NCI-H460 (cell line): ENCODE measurements at places on chromosomes 7 and 10.
A peak's percentile ranks its signal among the peaks of the same experiment; 100 is the strongest.

- no peak for DNase-seq
These were observed 226.0 kb downstream of the TCF7L2 start for GRCh38 chr10:113175756-113176651.

DNA sequence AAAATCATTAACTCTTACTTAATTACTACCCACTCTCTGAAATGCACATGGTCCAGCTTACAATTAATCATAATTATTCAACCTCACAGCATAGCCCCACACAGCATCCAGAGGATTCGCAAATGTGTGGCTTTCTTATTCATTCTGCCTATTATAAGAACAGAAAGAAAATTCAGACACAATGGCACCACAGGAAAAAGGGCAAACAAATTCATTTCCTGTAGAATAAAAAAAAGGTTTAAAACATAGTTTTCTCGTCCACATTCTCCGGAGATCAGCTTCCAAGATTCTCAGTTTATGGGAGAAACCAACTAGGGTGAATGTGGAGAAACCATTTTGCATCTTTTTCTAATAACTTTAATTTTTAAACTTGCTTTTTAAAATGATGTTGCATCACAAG, 201.6 kb downstream of the PARD3 start:
- DNase-seq = no peak

DNA sequence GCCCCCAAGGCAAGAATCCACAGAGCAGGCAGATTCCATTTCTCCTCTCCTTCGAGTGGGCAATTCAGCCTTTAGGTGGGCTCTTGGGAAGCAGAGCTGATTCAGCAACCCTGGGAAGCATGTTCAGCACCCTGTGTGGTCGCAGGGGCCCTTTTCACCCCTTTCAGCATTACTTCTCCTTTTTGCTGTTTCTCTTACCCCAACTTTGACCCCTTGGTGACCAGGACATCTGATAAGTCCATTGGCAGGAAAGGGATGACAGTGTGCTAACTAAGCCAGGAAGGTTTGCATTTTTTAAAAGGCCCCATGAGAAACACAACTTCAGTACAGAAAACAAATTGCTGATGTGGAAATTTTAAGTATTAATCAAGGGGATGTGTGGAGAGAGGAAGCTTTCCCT, 283.7 kb upstream of the NRP1 start:
- DNase-seq = no peak

- peak; percentile 62 for DNase-seq
These were observed 86.2 kb downstream of the HIBADH start for GRCh38 chr7:27576360-27576944.

DNA sequence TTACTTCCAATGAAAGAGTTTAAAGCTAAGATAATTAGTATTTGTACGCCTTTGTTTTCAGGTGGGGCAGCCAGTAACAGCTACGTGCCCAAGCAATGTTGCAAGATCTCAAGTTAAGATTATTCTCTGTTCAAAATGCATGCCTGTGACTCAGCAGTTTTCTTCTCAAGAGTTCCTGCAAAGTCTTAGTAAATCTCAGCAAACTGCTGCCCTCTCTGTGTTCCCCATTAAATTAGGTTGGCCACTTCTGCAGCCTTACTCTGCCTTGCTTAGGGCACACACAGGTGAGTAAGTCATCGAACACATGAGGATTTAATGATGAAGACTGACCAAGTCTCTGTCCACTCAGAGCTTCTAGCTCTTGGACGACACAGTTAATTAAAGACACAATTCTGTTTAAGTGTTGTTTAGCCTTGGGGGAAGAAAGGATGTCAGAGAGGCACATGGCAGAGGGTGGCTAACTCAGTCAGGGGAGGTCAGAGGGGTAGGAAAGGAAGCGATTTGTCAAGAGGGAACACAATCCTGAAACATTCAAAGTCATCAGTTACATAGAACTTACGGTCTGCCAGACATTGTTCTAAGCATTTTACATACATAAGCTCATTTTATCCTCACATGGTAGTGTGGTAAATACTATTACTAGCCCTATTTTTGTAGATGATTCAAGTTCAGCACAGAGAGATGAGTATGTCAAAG, 20.2 kb upstream of the SLC35G1 start:
- peak; percentile 72 for DNase-seq

- no peak for DNase-seq
These were observed 61.2 kb upstream of the MEOX2 start for GRCh38 chr7:15747712-15748111.

GRCh38 chr10:45441239-45442190, 67.5 kb downstream of the ALOX5 start:
- DNase-seq = no peak

- peak; percentile 28 for DNase-seq
These were observed 79.3 kb downstream of the INSYN2A start for GRCh38 chr10:127117125-127117524.

DNA sequence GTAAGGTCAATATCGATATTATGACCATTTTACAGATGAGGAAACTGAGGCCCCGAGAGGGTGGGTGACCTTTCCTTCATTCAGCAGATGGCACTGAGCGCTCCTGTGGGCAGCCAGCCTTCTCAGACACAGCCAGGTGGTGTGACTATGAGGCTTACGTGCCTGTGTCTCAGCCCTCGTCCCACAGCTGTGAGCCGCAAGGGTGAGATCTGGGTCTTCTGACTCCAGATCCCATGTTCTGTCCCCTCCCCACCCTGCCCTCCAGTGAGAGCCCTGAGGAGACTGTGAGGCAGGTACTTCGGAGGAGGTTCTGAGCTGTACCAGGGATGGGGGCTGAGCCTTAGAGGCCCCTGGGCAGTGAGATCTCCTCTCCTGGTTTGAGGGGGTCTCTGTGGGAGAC, 613.8 kb upstream of the FOXK1 start:
- no peak for DNase-seq

- DNase-seq = no peak
These were observed 215.8 kb downstream of the SKAP2 start for GRCh38 chr7:26648554-26648953.

DNA sequence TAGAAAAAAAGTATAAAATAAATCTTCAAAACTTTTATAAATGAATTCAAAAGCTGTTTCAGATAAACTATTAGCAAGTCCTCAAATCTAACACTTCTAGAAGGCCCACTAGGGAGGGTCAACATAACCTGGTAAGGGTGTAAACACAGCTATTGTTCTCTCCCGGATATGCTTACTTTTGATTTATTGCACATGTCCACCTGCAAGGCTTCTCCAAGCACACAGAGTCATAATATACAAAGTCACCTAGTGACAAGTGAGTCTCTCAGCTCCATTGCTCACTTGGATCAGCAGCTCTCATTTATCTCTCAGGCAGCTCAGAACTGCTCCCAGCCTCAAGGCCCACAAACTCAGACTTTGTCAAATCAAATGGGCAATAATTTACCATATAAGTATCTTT, 44.0 kb upstream of the COL1A2 start:
- DNase-seq = no peak

DNA sequence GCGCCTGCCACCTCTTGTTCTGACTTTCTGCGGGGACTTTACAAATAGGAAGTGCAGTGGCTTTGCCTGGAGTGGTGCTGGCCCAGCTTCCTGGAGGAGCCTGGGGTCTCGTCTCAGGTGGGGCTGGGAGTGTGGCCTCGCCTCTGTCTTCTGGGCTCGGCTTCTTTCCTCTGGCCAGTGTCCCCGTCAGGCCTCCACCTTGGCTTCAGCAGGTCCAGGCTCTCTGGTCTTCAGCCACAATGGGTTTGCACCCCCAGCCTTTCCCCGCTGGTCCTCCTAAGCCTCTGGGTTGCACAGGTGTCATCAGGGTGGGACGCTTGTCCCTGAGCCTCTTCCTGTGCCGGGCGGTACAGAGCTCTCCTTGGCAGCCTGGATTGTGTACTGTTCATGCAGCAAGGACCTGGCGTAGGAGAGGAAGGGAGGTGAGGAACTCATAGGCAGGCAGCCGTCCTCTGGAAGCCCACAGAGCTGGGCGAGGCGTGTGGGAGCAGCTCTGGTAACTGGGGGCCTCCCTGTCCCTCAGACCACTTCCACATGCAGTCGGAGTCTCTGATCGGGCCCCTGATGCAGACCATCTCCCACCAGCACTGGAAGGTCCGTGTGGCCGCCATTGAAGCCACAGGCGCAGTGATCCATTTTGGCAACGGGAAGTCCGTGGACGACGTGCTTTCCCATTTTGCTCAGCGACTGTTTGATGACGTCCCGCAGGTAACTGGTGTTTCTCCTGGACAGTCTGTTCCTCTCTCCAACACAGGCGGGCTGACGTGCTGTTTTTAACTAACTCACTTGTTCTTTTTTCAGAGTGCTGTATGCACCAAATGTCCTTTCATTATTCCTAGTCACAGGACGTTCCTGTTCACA, 2.3 kb upstream of the PRKAR1B start:
- no peak for DNase-seq

DNA sequence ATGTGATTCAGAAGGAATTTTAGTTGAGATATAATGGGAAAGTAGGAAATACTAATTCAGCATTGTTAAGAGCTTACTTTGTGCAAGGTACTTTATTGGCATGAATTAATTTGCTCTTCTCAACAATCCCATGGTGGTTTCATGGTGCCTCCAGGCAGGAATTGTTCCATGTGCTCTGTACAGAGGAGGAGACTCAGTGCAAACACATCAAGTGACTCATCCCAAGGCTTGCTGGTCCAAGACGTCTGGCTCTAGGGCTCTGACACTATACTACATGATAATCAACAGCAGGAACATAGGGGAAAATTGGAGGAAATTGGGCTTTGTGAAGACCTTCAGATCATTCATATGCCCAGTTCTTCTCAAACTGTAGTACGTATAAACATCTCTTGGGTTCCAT, 66.5 kb upstream of the PRKG1 start:
- no peak for DNase-seq

DNA sequence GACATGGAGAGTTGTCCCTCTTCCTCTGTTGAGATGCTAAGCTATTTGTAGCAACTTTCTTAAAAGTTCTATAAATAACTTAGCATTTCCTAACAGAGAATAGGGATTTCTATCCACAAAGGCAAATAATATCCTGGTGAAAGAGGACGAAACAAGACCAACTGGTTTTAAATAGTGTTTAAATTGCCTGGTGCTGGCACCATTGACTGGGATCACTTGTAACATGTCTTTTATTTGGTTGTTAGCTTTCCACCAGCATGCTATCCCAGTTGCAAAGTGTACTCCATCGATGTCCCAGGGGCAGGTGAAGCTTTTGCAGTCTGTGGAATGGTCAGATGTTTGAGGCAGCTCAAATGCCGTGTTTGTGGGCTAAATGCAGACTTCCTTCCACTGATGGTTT, 3.7 kb downstream of the SUFU start:
- DNase-seq = no peak

DNA sequence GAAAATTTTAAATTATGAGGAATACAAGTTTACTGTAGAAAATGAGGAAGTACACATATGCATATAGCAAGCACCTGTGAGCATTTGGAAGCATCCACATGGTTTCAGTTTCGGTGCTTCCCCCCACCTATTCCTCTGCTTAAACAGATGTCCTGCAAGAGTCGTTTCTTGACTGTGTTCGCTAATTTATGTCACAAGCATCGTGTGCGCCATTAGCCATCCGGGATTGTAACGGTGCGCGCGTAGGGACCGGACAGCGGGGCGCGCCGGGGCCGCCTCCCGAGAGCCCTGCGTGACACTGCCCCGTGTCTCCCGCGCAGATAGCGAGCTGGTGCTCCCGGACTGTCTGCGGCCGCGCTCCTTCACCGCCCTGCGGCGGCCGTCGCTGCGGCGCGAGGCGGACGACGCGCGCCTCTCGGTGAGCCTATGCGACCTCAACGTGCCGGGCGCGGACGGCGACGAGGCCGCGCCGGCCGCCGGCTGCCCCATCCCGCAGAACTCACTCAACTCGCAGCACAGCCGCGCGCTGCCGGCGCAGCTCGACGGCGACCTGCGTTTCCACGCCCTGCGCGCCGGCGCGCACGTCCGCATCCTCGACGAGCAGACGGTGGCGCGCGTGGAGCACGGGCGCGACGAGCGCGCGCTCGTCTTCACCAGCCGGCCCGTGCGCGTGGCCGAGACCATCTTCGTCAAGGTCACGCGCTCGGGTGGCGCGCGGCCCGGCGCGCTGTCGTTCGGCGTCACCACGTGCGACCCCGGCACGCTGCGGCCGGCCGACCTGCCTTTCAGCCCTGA, 90.9 kb downstream of the NEURL1 start:
- DNase-seq = no peak

DNA sequence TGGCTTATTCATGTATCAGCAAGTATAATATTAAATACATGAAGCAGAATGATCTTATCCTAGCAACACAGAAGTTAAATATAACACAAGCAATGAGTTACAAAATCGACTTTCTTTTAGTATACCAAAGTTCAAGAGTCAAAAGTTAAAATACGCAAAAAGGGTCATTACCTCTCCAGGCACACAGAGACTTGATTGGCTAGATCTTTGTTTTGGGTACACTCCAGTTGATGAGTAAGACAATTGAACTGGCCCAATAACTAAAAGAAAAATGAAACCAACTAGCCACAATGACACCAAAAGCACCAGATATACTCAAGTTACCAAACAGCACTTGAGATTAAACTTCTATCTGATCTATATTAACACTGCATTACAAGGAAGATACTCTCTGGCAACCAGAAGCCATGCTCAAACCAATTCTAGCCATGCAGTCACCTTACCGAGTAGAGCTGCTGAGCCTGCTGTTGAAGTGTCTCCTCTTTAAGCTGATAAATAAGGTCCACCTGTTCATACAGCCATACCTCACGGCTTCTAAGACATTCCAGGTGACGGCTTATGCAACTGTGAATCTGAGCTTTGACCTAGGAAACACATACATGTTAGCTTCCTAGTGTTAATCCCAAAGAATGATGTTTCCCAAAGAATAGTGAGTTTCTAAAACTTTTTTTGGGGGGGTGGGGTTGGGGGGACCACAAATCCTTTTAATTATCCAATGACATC, 15.6 kb downstream of the NCOA4 start:
- DNase-seq = no peak

- DNase-seq = no peak
These were observed 229.7 kb downstream of the ELMO1 start for GRCh38 chr7:37218956-37219355.

DNA sequence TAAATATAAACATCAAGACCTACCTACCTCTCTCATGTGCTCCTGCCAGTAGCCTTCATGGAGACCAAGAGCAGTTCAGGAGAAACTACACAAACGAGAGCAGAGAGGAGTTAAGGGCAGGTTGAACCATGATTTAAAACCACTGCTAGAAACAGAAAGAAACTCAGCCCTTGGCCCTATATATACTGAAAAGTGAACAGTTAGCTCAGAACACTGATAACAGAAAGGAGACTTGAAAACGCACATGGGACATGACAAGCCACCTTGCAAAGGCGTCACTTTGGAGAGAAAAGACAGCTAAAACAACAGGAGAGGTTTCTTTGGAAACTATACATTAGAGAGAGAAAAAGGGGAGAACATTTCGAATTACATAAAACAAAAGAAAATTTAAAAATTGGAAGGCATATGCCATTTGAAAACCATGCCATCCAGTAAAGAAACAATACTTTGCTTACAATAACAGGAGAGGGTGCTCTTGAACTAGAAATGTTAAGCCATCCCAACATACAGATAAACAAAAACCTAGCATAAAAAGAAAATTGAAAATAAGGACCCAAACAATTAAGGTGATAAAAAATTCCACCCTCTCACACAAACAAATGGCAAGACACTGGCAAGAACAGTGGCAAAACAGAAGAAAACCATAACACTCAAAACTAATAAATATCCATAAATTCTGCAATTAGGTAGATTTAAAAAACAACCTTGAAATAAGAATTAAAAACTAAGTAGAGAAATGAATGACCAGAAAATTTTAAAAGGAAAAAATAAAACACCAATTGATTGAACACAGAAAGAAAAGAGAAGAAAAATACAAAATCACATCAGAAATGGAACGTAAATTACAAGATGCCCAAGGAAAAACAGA, 232.7 kb downstream of the IMMP2L start:
- DNase-seq = no peak
